ENCODE measurements at places on chromosomes 12 and 14.

DNA sequence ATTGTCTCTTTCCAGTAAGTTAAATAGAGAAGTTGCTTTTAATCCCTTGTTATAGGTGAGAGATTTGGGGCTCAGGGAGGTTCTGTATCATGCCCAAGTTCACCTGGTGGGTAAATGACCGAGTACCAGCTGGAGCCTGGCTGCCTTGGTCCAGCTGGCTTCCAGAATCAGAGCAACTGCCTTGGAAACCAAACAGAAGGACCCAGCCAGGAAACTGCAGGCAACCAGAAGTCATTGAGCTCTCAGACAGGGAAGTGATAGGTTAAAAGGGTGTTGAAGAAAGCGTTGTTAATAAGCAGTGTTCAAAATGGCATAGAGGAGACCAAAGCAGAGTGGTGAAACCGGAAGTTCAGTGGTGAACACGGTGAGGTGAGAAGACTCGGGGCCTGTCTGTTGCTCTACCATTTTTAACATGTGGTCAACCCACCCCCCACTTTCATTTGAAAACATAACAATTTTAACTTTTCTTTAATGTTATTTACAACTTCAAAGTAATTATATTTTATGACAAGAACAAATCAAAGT, 54.9 kb downstream of the PLEKHG7 start:
- no peak for DNase-seq

DNA sequence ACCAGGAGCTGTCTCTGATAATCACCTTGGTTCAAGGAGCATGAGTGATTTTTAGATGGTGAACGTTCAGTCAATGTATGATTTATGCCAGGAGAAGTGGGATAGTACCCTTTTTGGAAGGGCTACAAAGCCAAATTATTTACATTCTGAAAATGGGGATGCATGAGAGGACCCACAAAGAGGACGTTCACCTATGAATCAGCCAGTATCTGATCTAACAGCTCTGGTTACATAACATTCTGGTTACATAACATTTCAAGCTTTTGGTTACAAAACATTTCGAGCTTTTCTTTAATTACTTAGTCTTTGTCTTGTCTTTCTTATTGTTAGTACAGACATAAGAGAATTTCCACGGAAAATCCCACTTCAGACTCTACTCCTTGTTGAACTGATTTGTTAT, 68.8 kb downstream of the SLCO1A2 start:
- DNase-seq, result no peak

DNA sequence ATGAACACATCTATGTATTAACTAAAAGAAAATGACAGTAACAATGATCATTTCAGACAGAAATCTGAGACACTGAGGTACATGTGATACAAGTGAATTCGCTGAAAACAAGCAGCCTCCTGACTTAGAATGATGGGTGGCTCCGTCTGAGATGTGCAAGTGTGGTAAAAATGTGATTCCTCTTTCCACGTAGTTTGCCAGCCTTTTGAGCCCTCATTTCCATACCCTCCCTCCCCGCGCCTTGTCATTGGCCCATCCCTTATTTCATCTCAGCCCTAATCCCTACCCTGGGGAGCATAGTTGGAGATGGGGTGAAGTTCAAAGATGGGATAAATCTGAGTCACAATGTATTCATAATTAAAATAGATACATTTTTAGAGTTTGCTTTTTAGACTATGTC, 107.8 kb downstream of the BMP4 start:
- DNase-seq, result no peak

DNA sequence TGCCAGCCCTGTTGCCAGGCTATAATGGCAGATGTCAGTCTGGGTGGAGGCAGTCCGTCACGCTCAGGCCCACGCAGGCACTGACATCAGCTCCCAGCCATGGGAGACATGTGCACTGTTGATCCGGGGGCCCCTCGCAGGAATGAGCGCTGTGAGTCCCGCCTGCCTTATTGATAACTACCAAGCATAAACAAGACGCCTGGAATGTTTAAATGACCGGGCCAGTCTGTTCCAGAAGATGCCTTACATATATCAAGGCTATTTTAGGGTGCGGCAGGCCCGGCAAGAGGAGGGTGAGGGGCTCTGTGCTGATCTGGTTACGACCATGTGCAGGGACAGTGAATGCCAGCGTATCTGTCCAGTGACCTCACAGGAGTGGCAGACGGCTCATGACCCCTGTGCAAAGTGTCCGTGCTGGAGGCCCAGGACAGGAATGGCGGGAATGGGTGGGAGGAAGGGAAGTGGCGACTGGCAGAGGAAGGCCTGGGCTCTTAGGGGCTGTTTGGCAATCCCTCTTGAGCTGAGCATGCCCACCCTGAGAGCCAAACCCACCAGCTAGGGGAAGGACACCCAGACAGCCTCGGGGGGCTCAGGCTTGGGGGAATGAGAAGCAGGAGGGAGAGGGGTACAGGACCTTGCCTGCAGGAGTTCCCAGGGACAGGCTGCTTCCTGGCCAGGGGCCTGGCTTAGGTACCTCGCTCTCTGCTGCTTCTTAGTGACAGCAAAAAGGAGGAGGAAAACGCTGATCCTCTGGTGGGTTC, 49.3 kb downstream of the DLK1 start:
- DNase-seq, result no peak

- no peak for DNase-seq
Measured at GRCh38 chr14:104712881-104713734, 10.9 kb upstream of the ADSS1 start.

- DNase-seq, result no peak
Measured at GRCh38 chr12:100986595-100987547, 192.3 kb downstream of the ANO4 start.

DNA sequence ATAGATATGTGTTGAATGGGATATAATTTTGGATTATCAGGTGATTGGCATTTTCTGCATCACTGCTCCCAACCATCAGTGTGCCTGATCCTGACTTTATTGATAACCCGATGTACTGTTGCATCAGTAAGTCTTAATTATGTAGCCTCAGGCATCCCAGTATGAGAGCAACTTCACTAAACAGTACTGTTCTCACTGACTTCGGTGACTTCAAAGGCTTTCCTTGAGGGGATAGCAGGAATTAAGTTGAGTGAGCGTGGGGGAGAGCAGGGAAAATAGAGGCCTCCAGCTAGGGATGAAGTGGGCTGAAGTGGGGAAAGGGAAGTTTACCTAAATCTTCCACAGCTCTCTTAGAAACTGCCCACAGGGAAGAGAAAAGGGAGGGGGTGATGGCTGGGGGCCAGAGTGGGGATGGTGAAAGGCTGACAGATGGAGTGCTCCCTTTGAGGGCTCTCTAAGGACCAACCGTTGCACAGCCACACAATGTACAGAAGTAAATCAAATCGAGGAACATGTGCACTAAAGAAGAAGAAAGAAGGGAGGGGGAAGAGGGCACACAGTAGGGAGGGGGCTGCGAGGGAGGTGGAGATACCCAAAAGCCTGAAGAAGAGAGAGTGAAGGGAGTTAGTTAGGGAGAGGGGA, 10.7 kb upstream of the NEUROD4 start:
- no peak for DNase-seq

DNA sequence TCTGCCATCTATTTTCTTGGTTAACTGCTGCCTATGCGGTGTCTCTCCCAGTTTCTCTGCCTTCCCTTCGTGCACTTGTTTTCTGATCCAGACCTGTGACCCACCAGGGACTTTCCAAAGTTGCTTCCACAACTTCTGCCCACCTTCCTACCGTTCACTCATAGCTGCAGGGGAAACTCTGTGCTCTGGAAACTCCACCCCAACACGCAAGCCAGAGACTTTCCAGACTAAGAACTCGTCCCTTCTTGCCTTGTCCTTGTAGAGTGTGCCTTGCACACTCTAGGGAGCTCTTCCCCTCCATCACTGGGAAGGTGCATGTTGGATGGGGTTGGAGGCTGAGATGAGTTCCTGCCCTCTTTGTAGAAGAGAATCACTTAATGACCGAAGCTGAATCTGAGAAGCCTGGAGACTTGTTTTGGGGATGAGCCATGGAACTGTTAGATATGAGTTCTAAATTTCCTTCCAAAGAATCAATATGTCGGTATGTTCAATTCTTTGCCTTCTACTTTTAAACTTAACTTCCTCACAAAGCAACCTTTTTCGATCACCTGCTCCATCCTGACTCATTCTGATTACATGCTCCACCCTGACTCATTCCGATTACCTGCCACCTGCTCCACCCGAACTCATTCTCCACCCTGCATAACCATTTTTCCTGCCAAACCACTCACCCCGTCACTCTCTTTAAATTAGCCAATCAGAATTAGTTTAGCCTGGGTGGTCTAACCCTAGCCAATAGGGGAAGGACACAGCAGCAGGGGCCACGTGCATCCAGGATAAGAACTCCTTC, 82.1 kb upstream of the CAPRIN2 start:
- no peak for DNase-seq

- DNase-seq, result no peak
Measured at GRCh38 chr12:57694459-57695019, 607 bp downstream of the OS9 start.

GRCh38 chr14:87043667-87044200, 949.2 kb downstream of the GALC start:
- DNase-seq, result no peak

GRCh38 chr14:83842547-83842946, 1687.4 kb upstream of the FLRT2 start:
- no peak for DNase-seq

- DNase-seq, result no peak
Measured at GRCh38 chr12:57096099-57096572, 7.2 kb downstream of the NAB2 start.

DNA sequence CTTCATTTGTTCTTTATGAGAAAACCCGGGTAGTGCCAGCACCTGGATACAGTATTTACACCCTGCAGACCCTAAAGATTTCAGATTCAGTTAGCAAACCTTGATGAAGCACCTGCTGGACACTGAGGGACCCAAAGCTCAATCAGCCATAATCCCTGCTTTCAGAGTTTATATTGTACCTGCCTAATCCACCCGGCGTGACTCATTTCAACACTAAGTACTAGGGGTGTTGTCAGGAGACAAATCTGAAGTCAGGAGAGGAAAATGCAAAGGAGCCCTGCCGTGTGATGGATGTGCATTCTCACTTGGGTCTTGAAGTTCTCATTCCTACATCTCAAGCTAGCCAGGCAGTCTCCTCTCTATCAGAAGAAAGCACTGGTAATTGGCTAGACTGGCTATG, 176.7 kb upstream of the BCL2L14 start:
- DNase-seq, result no peak

- no peak for DNase-seq
Measured at GRCh38 chr12:78226763-78227162, 396.1 kb downstream of the NAV3 start.

All from T-helper 2 cell (primary cell).